ENCODE measurements at places on chromosomes 3 and 15.
A peak's percentile ranks its signal among the peaks of the same experiment; 100 is the strongest.

DNA sequence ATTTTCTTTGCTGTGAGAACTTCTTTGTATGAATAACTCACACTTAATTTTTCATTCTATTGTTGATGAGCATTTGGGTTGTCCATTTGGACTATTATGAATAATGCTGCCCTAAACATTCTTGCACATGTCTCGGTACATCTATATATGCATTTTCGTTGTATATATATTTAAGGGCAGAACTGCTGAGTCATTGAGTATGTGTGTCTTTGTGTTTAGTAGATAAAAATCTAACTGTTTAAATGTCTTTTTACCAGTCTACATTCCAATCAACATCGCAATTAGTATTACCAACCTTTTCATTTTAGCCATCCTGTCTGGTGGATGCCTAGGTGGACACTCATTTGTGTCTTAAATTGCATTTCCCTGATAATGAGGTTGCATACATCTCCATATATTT is 144.4 kb downstream of the UACA start:
- no peak for DNase-seq

- peak; percentile 69 for DNase-seq
Observed at GRCh38 chr15:45199136-45199810, 11.5 kb upstream of the SHF start.

GRCh38 chr15:100111125-100112060 is 230.4 kb downstream of the ADAMTS17 start:
- DNase-seq = peak; percentile 59

GRCh38 chr3:46965151-46965550 is 11.4 kb downstream of the CCDC12 start:
- DNase-seq = no peak

DNA sequence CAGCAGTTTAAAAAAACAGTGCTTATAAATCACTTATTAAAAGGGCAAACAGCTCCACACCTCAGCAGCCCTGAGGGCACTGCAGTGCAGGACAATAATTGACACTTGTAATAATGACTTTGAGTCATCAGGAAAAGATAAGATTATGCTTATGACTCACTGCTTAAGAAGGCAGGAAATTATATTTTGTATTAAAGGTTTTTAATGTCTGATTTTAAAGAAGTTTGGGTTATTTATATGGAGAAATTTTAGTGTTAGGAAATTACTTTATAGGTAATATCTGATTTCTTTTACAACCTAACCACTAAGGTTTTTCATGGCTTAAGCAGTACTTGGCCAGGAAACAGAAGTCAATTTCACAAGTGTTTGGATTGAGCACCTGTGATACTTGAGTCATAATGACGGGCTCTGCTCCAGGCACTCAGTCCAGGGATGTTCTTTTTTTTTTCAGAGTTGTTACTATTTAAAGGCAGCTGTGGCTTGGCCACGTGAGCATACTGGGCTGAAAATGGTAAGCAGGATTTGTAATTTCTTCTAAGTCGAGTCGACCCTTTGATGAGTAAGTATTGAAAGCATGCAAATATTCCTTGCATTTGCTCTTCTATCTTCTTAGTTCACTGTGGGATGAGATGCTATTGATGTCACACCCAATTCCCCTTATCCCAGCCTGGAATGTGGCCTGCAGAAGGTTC is 21.6 kb upstream of the SLC6A20 start:
- DNase-seq = no peak

GRCh38 chr3:90091549-90091948 is 984.1 kb downstream of the EPHA3 start:
- no peak for DNase-seq

DNA sequence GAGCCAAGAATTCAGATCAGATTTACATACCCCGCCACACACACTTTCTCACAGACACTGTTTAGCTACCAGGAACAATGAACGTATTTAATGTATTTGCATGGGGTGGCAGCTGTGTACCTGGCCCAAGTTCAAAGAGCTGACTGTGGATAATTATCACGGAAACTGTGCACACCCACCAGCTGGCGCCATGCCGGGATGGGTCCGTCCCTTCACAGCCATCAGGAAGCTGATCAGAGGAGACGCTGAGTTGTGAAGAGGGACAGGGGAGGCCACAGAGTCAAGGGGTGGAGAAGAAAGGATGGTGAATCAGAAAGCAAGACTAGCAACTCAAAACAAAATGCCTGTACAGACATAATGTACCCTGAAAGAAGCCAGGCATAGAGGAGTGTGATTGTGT is 13.1 kb upstream of the PLA2G4D start:
- DNase-seq = no peak

DNA sequence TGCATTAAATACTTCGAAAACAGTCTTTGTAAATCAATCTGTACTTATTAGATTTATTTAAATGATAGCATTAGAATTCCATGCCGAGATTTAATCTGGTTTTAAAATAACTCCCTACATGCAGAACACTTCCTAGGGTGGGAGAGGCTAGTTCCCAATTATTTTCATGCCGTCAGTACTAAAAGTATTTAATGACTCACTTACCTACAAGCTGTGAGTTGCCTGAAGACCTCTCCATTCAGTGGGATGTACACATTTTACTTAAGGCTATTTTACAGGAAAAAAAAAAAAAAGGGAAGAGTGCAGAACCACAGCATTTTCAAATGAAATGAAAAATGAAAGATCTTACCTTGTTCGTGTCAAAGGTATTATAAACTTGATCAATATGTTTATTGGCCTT is 469 bp downstream of the GUCA1C start:
- no peak for DNase-seq

- no peak for DNase-seq
Observed at GRCh38 chr3:156741935-156742334, 67.5 kb downstream of the TIPARP start.

DNA sequence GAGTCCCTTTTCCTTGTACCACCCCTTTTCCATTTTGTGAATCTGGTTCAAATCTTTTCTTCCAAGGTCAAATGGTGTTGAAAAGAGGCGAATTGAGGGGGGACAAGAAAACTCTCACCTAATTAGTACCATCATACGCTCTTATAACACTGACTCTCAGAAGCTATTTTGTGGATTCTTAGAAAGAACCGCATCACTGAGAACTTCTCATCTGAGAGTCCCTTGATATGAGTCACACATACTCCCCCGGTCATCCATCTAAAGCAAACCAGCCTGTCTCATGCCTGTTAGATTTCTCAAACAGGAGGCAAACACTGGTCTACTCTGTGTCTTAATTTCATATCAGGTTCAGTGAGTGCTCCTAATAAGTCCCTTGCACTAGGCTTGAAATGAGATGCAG is 76.5 kb upstream of the SPRED1 start:
- DNase-seq = no peak

DNA sequence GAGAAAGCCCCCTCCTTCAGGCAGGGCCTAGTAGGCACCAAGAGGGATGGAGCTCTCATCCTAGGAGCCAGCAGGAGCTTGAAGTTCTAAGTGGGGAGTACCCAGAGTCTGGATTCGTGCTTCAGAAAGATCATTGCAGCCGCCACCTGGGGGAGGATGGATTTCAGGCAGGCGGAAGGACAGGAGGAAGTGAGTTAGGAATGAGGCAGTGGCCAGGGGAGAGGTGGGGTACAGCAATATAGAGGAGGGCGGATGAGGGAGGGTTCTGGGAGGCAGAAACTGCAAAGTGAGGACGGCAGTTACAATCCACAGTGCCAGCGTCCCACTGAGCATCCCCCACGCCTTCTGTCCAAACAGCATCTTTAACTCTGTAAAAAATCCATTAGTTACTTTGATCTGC is 65.2 kb upstream of the LINGO1 start:
- no peak for DNase-seq

DNA sequence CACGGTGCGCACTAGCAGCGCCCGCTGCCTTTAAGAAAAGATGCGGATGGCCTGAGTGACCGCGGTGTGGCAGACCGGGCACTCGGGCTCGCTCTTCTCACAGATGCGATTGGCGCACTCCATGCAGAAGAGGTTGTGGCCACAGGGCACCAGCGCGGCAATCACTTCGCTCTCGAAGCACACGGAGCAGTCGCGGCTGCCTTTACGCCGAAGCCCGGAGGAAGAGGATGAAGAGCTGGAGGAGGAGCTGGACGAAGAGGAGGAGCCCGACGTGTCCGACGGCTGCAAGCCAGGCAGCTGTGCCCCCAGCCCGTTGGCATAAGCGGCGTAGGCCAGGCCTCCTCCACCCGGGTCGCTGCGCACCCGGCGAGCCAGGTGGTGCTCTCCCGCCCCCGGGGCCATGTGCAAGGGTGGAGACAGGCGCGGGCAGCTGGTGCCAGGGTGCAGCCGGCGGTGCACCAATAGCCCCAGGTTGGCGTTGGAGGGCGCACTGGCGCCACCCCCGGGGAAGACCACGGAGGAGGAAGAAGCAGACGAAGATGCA is 2.6 kb downstream of the MEX3B start:
- DNase-seq = no peak

GRCh38 chr3:12663401-12663935 is 449 bp downstream of the RAF1 start:
- DNase-seq = peak; percentile 70

DNA sequence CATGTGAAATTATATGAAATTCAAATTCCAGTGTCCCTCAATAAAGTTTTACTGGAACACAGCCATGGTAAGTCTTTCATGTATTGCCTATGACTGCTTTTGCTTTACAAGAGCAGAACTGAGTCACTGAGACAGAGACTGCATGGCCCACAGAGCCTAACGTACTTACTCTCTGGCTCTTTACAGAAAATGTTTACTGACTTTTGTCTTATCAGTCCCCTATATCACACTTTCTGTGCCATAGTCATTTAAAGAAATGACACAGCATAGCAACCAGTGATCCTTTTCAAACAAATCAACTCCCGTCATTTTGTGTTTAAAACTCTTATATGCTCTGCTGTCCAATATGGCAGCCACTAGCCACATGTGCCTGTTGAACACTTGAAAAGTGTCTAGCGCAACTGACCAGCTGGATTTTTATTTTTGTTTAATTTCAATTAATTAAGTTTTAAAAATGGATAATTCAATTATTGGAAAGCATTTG is 129.7 kb upstream of the CDIN1 start:
- no peak for DNase-seq

DNA sequence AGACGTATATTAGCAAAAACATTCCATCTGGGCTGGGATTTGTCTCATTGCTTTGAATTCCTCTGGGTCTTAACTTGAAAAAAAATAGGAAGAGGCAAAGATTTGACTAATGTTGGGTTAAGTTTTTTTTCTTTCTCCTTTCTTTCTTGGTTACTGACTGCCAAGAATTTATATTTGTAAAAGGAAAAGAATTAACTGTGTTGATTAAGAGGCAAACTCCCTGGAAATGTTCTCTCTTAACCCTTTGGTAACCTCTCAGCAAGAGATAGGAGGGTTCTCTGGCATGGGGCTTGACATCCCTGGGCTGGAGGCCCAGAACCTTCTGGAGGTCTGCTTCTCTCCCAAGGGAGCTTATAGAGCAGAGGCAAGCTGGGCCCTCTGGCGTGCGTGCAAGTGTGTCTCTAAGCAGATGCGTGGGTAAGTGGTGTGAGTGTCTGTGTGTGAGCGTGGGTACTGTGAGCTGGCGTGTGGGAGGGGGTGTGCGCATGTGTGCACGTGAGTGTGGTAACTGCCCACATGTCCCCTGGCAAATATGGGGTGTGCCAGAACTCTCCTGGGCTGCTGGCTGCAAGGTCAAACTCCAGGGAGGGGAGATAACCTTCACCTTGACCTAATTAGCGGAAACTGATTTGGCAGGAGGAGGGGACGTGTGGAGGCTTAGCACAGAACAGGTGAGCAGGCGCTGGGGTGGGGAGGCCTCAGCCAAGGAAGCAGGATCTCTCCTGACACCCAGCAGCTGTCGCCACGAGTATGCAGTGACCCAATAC is 49.4 kb upstream of the MAGEF1 start:
- DNase-seq = no peak

- no peak for DNase-seq
Observed at GRCh38 chr3:41525303-41526064, 326.2 kb downstream of the CTNNB1 start.

- no peak for DNase-seq
Observed at GRCh38 chr3:36635731-36636130, 128.6 kb downstream of the DCLK3 start.

DNA sequence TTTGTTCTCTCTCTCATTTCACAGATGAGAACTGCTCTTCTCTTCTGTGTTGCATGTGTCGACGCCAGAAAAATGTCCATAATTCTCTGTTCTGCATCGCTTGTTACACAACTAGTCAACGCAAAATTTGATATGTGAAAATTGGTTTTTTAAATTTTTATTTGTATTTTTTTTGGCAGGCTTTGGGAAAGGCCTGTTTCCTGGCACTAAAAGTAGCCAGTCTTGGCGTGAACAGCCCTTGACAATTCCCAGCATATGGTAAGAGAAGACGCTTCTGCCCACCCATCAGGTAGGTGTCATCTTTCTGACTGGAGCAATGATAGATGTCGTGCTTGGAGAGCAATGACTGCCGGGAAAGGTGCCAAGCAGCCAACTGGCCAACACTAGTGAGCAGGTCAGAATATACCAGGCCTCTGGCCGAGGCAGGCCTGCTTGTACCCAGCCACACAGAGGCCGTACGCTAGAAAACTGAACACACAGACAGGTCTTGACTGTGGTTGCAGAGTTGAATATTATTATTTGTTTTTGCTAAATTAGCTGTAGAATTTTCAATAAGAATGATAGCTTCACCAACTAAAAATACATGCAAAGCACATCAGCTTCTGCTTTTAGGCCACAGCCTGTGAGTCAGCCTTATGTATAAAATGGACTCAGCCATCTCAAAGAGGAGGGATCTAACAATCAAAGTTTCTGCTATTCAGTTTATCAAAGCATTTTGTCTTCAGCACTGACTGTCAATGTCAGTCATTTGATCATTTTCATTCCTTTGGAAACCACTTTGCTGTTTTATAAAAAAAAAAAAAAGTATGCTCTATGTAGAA is 837.5 kb downstream of the MCTP2 start:
- no peak for DNase-seq

DNA sequence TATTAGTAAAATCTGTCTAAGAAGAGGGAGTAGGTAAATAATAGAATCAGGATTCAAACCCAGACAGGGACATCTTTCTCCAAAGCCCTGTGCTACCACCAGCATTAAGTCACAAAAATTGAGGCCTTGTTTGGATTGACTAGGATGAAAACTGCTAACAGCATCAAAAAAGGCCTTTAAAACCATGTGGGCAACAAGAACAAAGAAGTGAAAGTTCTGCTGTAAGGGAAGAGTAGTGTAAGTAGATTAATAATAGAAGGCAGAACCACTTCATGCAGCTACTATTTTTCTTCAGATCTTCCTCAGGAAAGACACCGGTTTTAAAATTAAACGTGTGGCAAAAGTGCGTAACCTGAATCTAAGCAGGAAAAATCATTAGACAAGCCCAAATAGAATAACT is 15.3 kb upstream of the KBTBD12 start:
- DNase-seq = no peak

DNA sequence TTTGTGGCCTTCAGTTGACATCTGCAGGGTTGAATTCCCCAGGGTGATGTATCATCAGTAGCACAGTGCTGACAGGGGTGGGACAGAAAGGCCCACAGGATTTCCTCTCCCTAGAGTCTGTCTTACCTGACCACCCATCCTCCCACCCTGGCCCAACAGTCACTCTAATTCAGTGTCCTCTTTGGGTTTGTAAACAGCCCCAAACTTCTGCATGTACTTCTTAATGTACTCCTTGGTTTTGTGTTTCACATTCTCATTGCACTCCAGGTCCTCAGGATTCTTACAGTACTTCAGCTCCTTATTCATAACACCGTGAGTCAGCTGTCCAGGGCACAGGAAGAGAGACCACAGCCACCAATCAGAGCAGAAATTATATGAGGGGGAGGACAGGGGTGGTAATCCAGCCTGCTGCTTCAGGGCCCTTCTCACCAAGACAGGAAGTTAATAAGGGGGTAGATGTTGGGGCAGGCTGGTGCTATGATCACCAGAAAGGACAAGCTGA is 37.5 kb downstream of the NBEAL2 start:
- peak; percentile 82 for DNase-seq

GRCh38 chr3:70224337-70224736 is 88.1 kb downstream of the MDFIC2 start:
- no peak for DNase-seq
